ENCODE measurements at places on chromosomes 13 and 19.

- DNase-seq: no peak
Measured at GRCh38 chr13:113172419-113172926, 14.0 kb downstream of the PROZ start.

GRCh38 chr19:7742575-7742974 is 4.8 kb downstream of the CD209 start:
- no peak for DNase-seq

- DNase-seq: no peak
Measured at GRCh38 chr13:32048816-32049215, 17.2 kb downstream of the FRY start.

- DNase-seq: no peak
Measured at GRCh38 chr13:99724633-99725517, 223.6 kb downstream of the TM9SF2 start.
